ENCODE measurements at places on chromosomes 1 and 21.

GRCh38 chr1:79524126-79524525 lies 517.6 kb upstream of the ADGRL4 start:
- no peak for DNase-seq

GRCh38 chr1:156310962-156311361 lies 11.9 kb upstream of the VHLL start:
- no peak for DNase-seq

DNA sequence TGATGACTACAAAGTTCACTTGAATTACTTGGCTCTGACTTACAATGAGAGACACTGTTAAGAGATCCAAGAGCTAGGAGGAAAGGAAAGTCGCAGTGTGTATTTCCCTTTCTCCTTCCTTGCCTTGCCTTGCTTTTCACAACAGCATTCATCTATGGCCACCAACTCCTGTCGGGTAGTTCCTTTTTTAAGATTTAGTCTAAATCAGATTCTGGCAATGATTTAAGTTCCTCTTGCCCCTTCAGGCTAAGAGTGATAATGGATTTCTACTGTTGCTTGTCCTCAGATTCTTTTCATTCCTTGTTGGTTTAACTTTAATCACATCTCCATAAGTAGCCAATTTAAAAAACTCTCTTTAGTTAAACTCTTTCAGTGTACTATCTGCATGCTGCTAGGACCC lies 91.9 kb downstream of the GTF2B start:
- DNase-seq, result no peak

- no peak for DNase-seq
Measured at GRCh38 chr1:205972081-205972480, 28.8 kb upstream of the SLC26A9 start.

All from ACHN (cell line).